HCT116 (cell line): ENCODE measurements at places on chromosomes 11 and 22.

DNA sequence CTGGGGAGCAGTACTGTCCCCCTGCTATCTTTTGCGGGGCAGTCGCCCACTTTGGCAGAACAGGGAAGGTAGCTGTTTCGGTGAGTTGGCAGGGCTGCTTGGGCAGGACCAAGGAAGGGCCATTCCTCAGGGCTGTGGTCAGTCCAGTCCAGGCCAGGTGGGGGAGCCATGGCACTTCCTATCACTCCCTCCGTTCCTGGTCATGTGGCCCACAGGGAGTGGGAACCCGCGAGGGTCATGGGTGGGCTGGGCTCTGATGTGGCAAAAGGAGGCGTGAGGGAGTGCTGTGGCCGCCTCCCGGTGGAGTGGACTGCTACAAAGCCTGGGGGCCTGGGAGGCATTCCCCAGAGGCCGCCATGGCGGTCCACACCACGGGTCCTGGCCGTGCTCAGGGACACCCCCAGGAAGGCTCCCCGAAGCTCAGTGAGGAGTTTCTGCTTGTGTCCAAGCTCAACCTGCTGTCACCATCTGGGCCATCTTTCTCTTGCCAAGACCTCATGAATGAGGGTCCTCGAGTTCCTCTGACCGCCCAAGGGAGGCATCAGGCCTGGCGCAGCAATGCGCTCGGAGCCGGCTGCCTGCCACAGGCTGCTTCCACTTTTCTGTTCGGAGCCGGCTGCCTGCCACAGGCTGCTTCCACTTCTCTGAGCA, 11.9 kb downstream of the CHID1 start:
- no peak for DNase-seq

GRCh38 chr22:50487290-50488005, 789 bp downstream of the MIOX start:
- no peak for DNase-seq

GRCh38 chr22:46072110-46072881, 78.0 kb upstream of the PPARA start:
- no peak for DNase-seq

- DNase-seq = no peak
Observed at GRCh38 chr22:30609260-30610185, 2.5 kb downstream of the TCN2 start.

GRCh38 chr11:73965076-73965763, 14.4 kb downstream of the DNAJB13 start:
- DNase-seq = no peak

DNA sequence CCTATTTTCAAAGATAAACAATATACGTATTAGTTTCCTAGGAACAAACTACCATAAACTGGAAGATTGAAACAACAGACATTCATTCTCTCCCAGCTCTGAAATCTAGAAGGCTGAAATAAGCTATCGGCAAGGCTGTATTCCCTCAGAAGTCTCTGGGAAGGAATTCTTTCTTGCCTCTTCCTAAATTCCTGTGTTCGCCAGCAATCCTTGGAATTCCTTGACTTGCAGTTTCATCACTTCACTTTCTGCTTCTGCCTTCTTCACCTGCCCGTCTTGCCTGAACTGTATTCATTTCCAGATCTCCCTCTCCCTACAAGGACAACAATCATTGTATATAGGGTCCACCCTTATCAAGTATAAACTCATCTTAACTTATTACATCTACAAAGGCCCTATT, 17.7 kb upstream of the PRDM10 start:
- no peak for DNase-seq

GRCh38 chr11:111623527-111624030, 21.3 kb downstream of the SIK2 start:
- DNase-seq = no peak

DNA sequence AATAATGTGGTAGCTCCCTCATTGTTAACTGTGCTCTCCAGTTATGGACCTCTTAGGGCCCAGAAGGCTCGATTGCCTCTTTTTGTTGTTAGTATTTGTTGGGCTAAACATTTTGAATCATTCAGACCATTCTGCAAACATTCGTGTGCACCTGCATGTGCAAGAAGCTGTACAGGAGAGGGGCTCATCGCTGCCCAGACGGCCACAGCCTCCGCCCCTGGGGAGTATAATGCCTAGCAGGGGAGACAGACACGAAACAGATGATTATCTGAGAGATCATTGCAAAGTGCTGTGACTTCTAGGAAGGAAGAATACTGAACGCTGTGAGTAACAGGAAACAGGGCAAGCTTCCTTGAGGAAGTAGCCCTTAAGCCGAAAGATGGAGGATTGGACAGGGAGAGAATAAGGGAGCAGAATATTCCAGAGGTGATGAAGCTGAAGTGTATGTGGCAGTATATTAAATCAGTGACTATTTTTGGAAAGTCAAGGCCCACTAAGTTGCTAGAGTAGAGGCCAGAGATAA, 123.3 kb upstream of the RASSF10 start:
- DNase-seq = no peak

DNA sequence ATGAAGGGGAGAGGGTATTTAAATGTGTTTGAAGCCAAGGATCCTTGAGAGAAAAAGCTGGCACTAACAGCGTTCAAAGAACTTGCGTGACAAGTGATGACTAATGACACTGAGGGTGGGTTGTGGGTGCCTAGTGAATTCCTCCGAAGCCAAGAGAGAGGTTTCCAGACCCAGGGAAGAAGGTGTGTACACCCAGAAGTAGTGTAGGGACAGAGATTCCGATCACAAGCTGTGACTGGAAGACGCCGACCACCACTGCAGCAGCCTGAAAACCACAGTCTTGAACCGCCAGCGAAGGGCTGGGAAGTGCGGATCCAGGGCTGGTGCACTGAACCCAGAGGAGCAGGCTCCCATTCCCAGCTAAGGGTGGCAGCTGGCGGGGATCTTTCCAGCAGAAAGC, 9.5 kb downstream of the PPARA start:
- no peak for DNase-seq
